CD4-positive, alpha-beta T cell treated with Interferon alpha-2 for 1 hour (primary cell): ENCODE measurements at places on chromosomes 13 and 19.

DNA sequence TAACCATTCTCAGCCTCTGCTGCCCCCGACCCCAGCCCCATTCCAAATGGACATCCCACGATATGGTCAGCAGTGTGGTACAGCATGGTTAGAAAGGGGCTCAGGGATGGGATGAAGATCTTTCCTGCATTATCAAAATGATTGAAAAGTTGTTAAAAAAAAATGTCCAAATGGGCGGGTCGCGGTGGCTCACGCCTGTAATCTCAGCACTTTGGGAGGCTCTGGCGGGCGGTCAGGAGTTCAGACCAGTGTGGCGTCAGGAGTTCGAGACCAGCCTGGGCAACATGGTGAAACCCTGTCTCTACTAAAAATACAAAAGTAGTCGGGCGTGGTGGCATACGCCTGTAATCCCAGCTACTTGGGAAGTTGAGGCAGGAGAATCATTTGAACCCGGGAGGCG, 54.3 kb upstream of the ZNF254 start:
- no peak for DNase-seq

DNA sequence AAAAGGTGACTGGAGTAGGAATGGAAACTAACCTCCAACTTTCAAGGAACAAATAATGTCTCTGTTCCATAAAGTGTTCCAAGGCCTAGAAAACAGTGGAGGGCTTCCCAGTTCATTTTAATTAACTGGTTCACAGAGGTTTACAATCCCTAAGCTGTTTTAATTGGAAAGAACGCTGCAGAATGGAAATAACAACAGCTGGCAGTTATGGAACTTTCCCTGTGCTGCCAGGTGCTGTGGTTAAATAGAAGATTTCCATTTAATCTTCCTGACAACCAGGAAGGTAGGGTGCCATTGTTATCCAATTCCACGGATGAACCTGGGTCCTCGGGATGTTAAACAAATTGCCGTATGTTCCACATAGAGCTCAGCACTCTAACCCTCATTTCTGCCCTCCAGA, 22.2 kb upstream of the PEG3 start:
- no peak for DNase-seq

GRCh38 chr19:2846180-2846894, 5.1 kb downstream of the ZNF555 start:
- DNase-seq, result no peak

GRCh38 chr19:13978351-13979243, 26.3 kb downstream of the DCAF15 start:
- DNase-seq, result peak; percentile 44

- no peak for DNase-seq
Measured at GRCh38 chr13:30730526-30730925, 4.8 kb upstream of the ALOX5AP start.

DNA sequence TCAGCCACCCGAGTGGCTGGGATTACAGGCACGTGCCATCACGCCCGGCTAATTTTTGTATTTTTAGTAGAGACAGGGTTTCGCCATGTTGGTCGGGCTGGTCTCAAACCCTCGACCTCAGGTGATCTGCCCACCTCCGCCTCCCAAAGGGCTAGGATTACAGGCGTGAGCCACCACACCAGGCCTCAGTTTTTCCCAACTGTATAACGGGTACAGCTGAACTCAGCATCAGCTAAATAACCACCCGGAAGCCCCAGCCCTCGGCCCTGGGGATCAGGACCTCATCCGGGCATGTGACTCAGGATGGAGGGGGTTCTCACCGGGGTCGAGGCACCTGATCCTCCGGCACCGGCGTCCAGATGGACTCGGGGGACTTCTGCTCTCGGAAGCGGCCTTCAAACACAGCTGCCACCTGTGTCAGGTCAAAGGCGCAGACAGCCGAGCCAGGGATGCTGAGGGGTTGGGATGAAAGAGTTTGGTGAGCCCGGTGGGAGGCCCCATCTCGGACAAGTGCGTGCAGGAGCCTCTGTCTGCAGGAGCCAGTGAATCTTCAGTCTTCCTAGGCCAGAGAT, 8.9 kb downstream of the SEMA6B start:
- DNase-seq, result no peak

GRCh38 chr13:99078017-99078771, 100.3 kb upstream of the DOCK9 start:
- DNase-seq, result peak; percentile 33

- DNase-seq, result no peak
Measured at GRCh38 chr13:71828564-71828963, 38.4 kb downstream of the DACH1 start.

GRCh38 chr13:101545521-101545920, 93.0 kb downstream of the ITGBL1 start:
- DNase-seq, result no peak

GRCh38 chr13:62524061-62524460, 1108.4 kb upstream of the PCDH20 start:
- DNase-seq, result no peak

DNA sequence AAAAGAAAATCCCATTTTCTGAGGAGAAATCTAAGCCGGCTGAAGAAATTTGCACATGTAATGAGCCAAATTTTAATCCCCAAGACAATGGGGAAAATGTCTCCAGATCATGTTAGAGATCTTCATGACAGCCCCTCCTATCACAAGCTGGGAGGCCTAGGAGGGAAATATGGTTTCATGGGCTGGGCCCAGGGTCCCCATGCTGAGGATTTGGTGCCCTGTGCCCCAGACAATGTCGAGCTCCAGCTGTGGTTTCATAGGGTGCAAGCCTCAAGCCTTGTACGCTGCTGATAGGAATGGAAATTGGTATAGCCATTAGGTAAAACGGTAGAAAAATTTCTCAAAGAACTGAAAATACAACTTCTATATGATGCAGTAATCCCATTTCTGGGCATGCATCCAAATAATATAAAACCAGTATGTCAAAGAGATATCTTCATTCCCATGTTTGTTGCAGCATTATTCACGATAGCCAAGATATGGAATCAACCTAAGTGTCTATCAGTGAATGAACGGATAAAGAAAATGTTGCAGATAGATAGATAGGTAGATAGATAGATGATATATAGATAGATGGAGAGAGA, 19.3 kb upstream of the FREM2 start:
- no peak for DNase-seq

GRCh38 chr19:36547001-36547732, 19.1 kb upstream of the ZNF260 start:
- DNase-seq, result no peak

GRCh38 chr19:49846408-49846807, 4.6 kb upstream of the PTOV1 start:
- DNase-seq, result no peak

- peak; percentile 8 for DNase-seq
Measured at GRCh38 chr19:42191855-42192254, 25.6 kb downstream of the DEDD2 start.

- peak; percentile 68 for DNase-seq
Measured at GRCh38 chr19:48596679-48597465, 9.7 kb upstream of the SPACA4 start.

GRCh38 chr13:110714797-110715394, 1.4 kb downstream of the ING1 start:
- DNase-seq, result no peak

- no peak for DNase-seq
Measured at GRCh38 chr13:69912630-69913029, 195.0 kb upstream of the ATXN8OS start.

DNA sequence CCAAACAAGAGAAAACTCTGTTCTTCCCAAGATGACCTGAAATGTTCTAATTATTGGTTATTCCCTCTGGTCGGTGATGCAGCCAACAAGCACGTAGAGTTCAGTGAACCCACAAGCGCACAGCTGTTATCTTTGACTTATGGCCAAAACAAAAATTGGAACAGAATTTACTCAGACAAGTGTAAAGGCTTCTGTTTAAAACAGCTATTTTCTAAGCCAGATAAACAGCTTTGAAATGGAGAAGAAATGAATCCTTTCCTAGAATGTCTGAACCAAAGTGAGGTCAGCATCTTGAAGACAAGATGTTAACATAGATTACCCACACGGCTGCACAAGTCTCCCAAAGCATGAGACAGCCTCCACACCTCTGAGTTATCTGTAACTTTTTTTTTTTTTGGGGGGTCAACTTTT, 669.2 kb downstream of the DIAPH3 start:
- no peak for DNase-seq

DNA sequence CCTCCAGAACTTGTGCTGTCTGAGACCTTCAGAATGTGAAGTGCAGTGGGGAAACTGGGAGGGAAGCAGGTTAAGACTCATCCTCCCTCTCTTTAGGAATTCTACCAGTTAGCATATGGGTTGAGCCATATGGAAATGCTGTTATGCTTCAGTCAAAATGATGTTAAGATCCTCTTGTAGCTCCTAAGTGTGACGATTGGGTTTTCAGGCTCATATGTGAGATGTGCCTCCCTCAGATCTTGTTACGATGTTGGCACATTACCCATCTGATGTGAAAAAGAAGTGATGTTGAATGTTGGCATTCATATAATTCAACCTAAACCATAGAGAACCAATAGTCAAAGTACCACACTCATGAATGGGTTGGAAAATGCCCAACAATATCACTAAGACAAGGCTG, 67.8 kb upstream of the IPO5 start:
- DNase-seq, result no peak

- DNase-seq, result no peak
Measured at GRCh38 chr13:35285677-35286076, 190.8 kb downstream of the MAB21L1 start.

- DNase-seq, result peak; percentile 85
Measured at GRCh38 chr19:12766051-12766521, 9.3 kb downstream of the HOOK2 start.

- no peak for DNase-seq
Measured at GRCh38 chr19:1206150-1206863, 729 bp downstream of the STK11 start.

DNA sequence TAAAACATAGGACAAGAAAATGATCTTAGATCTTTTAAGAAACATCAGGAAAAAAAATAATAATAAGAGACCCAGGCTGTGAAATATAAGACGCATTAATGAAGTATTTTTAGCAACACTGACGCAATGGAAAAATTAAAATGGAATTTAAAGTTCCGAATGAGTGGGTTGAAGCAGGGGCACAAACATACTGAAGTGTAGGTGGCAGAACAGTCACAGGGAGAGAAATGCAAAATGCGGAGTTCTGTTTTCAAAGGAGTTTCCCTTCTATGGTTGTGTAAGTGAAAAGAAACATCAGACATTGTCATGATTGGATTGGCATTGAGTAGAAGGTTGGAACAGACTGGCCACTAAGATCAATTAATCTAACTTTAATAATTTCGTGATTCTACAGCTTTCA, 159.8 kb downstream of the CYSLTR2 start:
- no peak for DNase-seq

DNA sequence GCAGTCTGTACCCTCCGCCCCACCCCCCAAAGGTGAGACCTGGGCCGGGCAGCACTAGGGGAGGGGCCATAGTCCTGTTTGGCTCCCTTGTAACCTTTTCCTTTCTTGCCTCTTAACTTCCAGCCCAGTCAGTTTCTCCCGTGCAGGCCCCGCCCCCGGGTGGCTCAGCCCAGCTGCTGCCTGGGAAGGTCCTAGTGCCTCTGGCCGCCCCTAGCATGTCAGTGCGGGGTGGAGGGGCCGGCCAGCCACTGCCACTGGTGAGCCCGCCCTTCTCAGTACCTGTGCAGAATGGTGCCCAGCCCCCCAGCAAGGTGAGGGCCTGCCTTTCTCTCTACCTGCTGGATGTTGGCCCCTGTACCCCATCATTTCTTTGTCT, 10.5 kb upstream of the PRR19 start:
- DNase-seq, result no peak

GRCh38 chr19:46180701-46181387, 32.8 kb downstream of the IGFL2 start:
- no peak for DNase-seq

DNA sequence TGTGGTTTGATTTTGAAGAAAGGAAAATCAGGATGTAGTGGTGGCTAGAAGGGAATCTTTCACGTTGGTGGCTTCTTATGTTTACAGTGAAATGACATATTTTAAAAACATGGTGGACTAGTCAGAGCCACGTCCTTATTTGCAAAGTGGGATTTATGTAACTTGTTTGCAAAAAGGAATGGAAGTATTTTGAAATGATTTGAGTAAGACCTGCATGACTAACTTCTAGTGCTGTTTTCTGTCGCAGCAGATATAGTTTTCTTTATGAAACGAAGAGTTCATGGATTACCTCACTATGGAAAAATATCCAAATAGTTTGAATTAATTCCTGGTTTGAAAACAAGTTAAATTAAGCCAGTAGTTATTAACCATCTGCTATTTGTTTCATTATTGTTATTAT, 476.5 kb downstream of the MYO16 start:
- DNase-seq, result no peak

DNA sequence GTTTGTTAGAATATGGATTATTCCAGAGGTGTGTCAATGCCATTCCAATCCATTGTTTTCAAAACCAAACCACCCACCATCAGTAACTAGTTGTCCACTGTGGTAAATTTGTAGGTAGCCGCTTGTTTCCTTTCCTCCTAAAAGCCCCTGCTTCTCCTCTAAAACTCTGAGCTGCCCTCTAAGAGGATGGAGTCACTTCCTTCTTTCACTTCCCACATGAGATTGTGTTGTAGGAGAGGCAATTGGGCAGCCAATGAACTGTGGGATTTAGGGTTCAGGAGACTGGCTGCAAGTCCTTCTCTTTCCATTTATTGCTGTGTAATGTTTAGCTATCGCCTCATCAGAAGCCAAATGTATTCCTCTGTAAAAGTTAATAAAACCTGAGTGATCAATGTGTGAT, 49.9 kb upstream of the RFXAP start:
- no peak for DNase-seq

- DNase-seq, result no peak
Measured at GRCh38 chr13:44389876-44390275, 16.3 kb downstream of the SERP2 start.

DNA sequence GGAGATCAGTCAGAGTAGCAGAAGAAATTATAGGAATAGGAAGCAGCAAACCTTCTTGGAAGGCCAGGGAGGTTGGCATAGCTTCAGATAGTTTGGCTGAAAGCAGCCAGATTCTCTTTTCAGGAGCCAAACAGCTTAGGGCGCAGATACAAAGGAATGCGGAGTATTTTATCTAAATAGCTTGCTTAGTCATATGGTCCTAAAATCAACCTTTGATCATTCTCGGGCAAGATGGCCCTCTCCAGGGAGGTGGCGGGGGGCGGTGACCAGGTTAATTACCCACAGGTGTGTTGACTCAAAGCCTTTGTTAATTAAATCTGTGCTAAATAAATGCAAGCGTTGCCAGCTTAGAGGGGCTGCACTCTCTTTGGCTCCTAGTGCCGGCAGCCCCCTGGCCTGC, 12.5 kb upstream of the NCR1 start:
- DNase-seq, result no peak

DNA sequence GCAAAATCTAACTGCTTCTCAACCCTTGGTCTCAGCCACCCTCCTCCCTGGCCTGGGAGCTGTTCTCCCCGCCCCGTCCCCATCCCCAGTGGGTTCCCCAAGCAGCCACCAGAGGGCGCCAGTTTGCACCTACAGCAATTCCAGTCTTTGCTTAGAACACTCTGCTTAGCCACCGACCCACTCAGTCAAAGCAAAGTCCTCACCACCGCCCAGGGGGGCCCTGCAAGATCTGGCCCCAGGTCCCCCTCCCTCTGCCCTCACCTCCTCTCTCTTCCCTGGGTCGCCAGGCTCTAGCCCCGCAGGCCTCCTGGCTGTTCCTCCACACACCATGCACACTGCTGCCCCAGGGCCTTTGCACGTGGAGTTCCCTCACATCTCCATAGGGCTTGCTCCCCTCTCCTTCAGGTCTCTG, 12.4 kb downstream of the TMEM143 start:
- peak; percentile 72 for DNase-seq

GRCh38 chr19:48738557-48739403, 1.6 kb downstream of the RASIP1 start:
- peak; percentile 91 for DNase-seq

GRCh38 chr19:17108453-17108784, 32.8 kb downstream of the MYO9B start:
- no peak for DNase-seq
